ENCODE measurements at places on chromosomes 7 and 10.

- no peak for DNase-seq
Observed at GRCh38 chr7:94243066-94243711, 151.5 kb upstream of the COL1A2 start.

DNA sequence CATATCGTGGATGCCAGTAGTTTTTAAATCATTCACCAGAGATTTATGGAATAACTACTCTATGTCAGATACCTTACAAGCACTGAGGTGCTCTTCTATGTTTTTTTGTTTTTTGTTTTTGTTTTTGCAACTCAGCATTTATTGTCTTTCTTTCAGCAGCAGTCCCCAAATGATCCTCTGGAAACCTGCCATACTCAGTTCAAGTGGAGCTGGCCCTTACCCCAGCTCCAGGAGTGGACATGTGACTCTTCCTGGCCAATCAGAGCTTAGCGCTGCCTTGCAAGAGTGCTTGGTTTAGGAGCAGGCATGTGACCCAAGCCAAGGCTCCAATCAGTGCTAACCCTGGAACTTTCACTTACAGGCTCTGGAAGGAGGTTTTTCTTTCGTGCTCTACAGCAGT, 356.6 kb upstream of the ZMIZ1 start:
- DNase-seq: no peak

DNA sequence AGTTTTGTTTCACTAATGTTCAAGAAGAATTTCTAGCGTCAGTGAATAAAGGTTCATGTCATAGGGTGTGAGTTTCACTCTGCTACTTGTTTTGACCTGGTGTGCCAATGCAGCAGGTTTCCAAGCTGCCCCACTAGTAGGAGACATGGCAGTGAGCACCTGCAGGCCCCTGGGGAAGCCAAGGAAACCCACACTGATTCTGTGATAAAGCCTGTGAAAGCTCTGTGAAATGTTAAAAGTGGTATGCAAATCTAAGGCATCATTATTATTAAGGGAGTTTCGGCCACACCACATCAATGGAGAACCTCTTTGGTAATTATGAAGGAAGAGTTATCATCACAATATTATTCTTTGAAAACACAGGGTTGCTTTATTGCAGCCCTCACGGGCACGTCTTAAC, 46.4 kb downstream of the ABCB5 start:
- no peak for DNase-seq

DNA sequence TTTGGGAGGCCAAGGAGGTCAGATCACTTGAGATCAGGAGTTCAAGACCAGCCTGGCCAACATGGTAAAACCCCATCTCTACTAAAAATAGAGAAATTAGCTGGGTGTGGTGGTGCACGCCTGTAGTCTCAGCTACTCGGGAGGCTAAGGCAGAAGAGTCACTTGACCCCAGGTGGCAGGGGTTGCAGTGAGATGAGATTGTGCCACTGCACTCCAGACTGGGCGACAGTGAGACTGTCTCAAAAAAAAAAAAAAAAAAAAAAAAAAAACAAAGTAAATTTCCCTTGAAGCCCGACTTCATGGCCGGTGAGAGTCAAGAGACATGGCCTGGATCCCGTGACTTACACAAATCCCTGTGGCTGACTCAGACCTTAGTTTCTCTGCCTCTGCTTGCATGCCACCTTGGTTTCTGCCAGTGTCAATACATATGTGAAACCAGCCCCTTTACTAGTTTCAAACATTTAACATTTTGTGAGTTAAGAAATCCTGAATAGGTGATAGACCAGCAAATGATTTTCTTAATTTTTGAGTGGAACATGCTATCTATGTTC, 62.8 kb downstream of the ZEB1 start:
- no peak for DNase-seq

- DNase-seq: no peak
Observed at GRCh38 chr10:105189463-105189800, 548.3 kb downstream of the SORCS3 start.

DNA sequence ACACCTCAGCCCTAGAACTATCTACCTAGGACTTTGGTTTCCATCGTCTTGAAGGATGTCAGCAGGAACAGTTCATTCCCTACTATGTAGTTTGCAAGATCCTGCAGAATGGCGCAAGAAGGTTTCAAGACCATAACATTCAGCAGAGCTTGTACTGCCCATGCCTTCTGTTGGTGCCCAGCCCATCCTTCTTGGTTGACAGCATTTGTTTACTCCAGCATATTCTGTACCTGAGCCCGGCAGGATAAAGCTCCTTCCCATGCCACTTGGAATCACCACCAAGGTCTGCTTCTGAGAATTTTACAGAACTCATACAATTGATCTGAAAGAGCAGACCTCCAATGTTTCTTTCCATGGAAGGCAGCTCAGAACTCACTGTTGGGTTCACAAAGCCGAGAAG, 150.8 kb downstream of the ARID5B start:
- DNase-seq: no peak

All from effector memory CD4-positive, alpha-beta T cell (primary cell).